ENCODE measurements at places on chromosomes 6 and 20.
A peak's percentile ranks its signal among the peaks of the same experiment; 100 is the strongest.

GRCh38 chr6:31574106-31575061 lies 981 bp upstream of the TNF start:
- DNase-seq: no peak

GRCh38 chr6:72739368-72739779 lies 117.5 kb downstream of the KCNQ5 start:
- DNase-seq: no peak

- DNase-seq: peak; percentile 16
Measured at GRCh38 chr6:80003826-80004172, 650 bp upstream of the TTK start.

DNA sequence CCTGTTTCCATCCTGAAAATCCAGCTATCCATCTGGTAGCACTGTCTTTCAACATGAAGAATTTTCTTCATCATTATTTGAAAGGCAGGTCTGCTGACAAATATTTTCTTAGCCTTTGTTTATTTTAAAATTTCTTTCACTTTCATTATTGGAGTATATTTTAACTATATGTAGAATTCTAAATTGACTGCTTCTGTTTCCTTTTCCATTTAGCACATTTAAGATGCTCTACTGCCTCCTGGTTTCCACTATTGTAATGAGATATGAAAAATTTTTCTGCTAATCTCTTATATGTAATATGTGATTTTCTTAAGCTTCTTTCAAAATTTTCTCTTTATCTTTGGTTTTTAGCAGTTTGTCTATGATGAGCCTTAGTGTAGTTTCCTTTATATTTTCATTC lies 97.3 kb downstream of the TBC1D32 start:
- DNase-seq: no peak

DNA sequence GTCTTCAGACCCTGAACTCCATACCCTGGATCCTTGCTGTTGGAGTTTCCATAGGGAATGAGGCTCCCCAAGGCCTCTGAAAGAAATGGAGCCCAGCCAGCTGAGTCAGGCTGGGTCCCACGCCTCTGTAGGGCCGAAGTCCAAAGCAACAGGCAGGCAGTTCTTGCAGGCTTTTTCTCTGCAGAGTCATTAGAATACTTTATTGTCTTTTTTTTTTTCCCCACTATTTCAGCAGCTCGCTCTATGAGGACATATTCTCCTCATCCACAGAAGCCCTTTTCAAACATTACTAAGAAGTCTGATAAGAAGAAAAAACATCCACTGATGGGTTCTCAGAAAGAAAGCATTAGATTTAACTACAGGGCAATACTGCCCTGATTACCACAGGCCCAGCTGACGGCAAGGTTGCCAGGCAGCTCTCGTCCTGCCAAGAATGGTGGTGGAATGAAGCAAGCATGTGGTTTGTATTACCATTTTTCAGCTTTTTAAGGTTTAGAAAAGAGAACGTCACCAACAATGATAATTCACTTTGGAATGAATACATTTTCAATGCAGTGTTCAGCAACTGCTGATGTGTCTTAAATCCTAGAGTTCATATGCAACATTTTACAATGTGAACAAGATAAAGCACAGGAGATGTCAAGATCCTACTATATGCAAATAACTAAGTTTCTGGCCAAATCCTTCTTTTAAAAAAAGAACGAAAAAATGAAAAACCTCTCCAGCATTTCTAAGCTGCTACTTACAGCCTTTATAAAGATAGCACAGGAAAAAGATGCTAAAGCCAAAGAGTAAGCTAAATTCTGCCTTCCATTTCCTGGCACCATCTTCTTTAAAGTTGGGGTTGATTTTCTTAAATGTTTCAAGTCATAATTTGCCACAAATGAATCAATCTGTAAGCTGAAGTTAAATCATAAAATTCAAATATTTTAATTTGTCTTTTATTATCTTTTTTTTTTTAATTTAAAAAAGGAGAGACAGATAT lies 223.6 kb upstream of the CITED2 start:
- DNase-seq: peak; percentile 35

GRCh38 chr6:2230659-2231277 lies 14.6 kb downstream of the GMDS start:
- no peak for DNase-seq

GRCh38 chr6:107612762-107613415 lies 123.0 kb downstream of the SOBP start:
- no peak for DNase-seq

DNA sequence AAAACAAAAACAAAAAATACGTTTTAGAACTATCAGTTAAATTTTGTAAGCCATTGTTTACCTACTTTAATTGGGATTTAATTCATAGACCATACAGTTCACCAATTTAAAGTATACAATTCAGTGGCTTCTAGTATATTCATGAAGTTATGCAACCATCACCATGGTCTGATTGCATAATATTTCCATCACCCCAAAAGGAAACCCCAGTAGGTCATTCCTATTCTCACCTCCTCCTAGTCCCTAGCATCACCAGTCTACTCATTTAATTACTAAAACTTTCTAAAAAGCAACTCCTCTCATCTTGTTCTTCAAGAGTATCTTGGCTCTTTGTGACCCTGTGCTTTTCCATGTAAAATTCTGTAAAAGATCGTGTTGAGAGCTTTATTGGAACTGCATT lies 60.2 kb downstream of the ASXL1 start:
- no peak for DNase-seq

DNA sequence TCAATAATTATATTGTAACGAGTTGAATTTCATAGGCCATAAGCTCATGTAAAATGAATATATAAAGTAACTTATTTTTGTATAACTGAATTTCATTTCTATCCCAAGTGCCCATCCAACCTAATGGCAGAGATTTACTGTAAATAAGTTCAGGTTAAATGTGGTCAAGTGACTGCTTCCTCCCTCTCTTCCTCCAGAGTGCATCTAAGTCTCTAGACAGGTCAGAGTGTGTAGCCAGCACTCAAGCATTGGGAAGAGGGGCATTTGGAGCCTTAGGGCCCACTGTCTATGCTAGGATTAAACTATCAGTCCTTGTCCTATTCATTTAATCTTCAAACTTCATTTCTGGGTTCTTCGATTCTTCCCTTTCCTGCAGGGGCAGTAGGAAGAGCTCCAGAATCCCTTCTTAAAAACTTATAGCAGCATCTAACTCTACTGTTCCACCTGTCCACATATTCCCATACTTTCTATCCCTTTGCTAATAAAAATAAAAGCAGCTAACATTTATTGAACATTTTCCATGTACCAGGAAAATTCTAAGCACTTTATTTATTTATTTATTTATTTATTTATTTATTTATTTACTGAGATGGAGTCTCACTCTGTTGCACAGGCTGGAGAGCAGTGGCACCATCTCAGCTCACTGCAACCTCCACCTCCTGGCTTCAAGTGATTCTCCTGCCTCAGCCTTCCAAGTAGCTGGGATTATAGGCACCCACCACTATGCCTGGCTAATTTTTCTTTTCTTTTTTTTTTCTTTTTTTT lies 36.1 kb upstream of the TOP1 start:
- no peak for DNase-seq

- DNase-seq: no peak
Measured at GRCh38 chr6:87136963-87137362, 18.4 kb upstream of the ZNF292 start.

DNA sequence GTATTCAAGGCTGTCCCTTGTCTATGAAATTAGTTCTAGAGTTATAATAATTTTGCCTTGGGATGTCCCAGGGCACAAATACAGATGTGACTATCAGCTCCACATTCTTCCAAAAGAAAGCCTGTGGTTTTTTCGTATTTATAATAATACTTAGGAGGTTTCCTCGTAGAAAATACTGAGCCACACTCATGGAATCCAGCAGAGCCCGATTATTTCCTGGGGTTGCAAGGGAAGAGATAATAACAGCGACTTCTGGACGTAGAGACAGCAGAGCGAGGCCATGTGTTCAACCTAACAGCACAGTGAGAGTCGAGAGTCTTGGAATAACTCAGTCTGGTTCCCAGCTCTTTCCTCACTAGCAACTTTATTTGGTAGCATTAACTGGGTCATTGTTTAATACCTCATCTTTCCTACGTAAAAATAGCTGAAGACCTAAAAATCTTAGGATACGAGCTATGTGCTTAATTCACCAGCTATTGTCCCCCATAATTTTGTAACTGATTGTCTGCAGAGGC lies 21.2 kb downstream of the CD83 start:
- no peak for DNase-seq

DNA sequence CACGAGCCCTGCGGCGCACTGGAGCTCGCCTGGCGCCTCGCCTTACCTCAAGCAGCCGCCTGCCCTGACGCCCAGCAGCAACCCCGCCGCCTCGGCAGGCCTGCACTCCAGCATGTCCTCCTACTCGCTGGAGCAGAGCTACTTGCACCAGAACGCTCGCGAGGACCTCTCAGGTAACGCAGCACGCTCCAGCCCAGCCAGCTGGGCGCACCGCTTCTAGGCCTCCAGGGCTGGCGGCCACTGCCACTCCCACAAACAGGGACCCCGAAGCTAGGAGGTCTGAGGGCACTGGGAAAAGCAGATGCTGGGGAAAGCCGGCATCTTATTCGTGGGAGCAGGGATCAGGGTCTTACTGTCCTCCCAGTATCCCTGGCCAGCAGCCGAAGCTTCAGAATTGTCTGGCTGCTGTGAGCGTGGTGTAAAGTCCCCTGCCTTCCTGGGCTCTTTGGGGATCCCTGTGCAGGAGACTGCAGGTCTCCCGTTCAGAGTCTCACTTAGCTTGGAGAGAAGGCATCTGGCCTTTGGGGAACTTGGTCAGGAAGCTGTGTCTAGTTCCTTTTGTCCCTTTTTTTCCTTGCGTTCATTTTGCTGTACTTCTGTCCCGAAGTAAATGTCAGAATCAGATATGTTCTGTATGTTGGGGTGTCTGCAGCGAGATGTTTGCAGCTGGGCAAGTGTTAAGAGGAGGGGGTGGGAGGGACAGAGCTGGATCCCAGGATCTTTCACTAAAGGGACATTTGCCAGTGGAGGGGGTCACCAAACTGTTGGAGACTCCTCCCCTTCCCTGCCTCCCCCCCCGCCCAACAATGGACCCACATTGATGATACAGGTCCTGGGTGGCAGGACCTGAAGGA lies 1.8 kb downstream of the FOXF2 start:
- DNase-seq: no peak

GRCh38 chr6:5827056-5827904 lies 179.4 kb downstream of the NRN1 start:
- DNase-seq: no peak

- no peak for DNase-seq
Measured at GRCh38 chr6:168162366-168162765, 83.4 kb upstream of the FRMD1 start.

- no peak for DNase-seq
Measured at GRCh38 chr6:95204178-95204577, 373.2 kb upstream of the MANEA start.

GRCh38 chr6:127900935-127901334 lies at the start of gene THEMIS:
Gene THEMIS, minus strand, starts transcription at chr6:127901058. Its CDS starts 126 bp downstream, at chr6:127900932.
- DNase-seq: no peak

DNA sequence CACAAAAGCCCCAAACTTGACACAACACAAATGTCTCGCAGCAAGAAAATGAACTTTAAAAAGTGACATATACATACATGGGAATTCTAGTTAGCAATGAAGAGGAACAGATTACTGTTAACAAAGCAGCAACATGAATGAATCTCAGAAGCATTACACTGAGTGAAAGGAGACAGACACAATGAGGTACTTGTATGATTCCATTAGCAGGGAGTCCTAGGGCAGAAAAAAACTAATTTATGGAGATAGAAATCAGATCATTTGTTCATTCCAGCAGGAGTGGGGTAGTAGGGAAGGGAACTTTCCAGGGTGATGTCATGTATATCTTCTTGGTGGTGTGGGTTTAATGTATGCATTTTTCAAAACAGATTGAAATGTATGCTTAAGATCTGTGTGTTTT lies 524.4 kb downstream of the KIF16B start:
- no peak for DNase-seq

GRCh38 chr6:150866991-150867501 lies 1.5 kb downstream of the MTHFD1L start:
- DNase-seq: no peak

DNA sequence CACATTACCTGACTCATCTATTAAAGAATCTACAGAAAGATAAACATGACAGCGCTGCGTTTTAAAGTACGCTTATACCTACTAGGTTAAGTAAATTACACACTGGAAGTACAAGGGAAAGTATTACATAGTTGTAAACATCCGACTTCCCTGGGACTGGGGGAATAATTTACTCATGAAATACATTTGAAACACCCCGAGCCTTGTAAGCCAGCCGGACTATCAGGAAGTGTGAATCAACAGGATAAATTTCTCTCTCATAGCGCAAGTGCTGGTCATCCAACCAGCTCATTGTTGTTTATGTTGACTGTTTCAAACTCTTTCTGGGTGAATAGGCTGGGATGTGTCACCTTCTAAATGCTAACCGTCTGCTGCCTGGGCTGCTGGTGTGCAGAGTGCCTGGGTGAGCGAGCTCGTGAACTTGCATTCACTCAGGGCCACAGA lies 4.9 kb downstream of the BMP6 start:
- DNase-seq: no peak

- no peak for DNase-seq
Measured at GRCh38 chr20:36543184-36544133, 2.1 kb downstream of the MYL9 start.

DNA sequence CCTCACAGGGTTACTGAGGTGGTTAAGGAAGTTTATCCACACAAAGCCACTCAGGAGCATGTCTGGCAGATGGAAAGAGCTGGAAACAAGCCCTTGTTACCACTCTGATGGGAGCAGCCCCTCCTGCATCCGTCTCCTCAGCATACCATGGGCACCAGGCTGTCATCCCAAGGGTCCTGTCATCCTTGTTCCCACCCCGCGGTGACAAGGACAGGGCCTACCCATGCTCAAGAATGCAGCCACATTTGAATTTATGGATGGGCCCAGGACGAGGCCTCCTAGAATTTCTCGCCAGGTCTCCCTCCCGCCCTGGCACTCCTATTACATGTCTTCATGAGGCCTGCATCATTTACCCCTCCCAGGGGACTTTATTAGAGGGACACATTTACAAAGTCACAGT lies 60.0 kb downstream of the NPEPL1 start:
- peak; percentile 4 for DNase-seq

DNA sequence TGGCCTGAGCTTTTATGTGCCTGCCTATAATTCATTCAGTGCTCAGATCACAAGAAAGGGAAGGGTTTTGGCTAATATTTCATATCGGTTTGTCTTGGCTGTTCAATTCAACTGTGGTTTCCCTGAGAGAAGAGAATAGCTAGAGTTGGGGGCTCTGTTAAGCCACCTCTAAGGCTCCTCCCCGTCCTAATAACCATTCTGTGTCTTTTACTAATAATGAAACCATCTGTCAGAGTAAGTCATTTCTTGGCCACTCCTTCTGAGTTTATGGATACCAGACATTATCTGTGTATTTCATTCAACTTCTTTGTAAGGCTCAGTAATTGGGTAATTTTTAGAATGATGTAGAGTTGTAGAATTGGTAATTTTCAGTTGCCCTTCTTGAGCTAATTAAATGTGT lies 5.2 kb downstream of the STX11 start:
- no peak for DNase-seq
